Heart left ventricle (tissue), 16 donors: ENCODE measurements at places on chromosomes 1 and 21.

- no peak for DNase-seq
Measured at GRCh38 chr1:223496883-223497282, 103.7 kb downstream of the CCDC185 start.

- DNase-seq = no peak
Measured at GRCh38 chr1:23661887-23662286, 29.7 kb upstream of the RPL11 start.

DNA sequence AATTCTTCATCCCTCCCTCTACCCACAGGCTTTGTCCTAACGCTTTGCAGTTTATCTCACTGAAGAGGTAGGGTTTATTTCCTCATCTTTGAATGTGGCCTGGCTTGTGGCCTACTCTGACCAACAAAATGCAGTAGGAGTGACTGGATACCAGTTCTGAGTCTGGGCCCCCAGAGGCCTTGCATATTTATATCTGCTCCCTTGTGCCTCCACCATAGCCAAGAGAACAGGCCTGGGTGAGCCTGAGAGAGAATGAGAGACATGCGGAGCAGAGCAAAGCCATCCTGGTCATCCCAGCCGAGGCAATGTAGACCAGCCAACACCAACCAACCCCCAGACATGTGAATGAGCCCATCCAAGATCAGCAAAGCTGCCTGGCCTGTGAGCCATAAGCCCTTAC lies 30.3 kb downstream of the SMIM12 start:
- no peak for DNase-seq

DNA sequence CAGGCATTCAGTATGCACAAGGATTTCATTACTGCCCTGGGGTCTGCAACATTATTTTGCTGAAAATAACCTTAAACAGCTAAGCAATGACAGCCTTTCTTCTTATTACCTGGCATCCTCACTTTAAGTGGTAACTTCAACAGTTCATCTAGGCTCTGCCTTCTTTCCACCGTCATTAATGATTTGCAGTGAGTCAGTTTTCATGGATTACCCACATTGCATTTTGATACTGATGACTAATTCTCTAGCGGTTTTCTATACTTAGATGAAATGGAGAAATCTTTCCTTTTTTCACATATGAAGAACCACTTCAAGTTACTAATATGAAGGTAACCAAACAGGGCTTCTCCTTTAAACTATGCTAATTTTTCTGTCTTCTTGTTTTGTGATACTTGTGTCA lies 226.9 kb upstream of the TMPRSS15 start:
- no peak for DNase-seq

- no peak for DNase-seq
Measured at GRCh38 chr1:66048011-66048410, 255.3 kb downstream of the PDE4B start.
